ENCODE measurements at places on chromosomes 5 and 9.
A peak's percentile ranks its signal among the peaks of the same experiment; 100 is the strongest.

DNA sequence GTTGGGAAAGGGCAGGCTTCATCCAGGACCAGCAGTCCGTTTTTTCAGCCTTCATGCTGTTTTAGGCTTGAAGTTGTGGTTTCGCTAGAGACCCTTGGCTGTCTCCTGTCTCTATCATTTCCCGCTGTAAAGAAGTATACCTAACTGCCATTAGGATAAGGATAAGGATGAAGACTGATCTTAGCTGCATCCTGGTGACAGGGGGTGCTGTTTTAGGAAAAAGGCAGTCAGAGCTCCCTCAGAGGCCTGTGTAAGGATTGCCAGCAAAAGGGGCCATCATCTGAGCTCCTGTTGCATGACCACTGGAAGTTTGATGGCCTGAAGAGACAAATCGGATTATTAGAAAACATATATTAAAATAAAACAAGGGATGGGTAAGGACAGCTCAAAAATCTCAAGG is 64.8 kb upstream of the FGF10 start:
- no peak for DNase-seq

DNA sequence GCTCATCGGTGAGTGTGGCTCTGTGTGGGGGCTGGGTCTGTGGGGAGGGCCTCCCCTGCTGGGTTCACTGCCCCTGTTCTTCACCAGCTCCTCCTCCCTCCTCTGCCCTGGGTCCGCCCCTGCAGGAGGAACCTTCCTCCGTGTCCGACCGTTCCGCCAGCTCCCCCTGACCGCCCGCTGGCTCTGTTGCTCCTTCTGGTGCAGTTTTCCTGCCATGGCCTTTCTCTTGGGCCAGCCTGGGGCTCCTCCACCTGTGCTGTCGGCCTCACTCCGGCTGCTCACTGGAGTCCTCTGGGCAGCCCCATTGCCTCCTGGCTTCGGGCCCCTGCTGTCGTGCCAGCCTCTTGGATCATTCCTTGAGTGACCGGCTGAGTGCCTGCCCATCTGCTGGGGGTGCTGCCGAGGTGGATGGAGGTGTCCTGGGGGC is 12.3 kb downstream of the RNU6ATAC start:
- DNase-seq = no peak

- DNase-seq = peak; percentile 21
These were observed 1242.3 kb upstream of the WWC1 start for GRCh38 chr5:167049043-167049663.

DNA sequence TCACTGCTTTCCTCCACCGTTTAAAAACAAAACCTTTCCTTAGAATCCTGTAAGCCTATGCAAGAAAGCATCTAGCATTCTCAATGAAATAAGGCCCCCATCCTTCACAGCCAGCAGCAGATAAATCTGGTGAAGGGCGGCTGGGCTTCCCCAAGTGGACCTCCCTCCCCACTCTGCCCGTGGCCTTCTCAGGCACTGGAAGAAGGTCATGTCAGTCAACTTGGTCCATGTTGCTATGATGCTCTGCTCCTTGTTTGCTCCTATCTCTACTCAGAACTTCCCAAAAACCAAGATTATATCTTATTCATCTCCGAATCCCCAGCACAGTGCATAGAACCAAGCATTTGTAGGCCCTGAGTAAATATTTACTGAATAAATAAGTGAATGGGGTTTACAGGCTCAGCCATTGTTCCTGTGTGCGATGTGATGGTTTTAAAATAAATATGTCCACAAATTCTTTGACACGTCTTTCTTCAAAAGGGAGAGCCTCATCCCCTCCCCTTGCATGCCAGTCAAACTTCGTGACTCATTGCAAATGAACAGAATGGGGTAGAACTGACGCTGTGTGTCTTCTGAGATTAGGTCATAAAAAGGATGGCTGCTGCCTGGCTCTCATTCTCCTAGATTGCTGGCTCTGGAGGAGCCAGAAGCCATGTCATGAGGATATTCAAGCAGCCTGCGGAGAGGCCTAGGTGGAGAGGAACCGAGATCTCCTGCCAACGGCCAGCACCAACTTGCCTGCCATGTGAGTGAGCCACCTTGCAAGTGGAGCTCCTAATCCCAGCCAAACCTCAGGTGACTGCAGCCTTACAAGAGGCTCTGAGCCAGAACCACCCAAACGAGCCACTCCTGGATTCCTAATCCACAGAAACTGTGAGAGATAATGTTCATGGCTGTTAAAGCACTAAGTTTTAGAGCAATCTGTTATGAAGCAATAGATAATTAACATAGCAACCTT is 70.5 kb downstream of the MED27 start:
- no peak for DNase-seq

DNA sequence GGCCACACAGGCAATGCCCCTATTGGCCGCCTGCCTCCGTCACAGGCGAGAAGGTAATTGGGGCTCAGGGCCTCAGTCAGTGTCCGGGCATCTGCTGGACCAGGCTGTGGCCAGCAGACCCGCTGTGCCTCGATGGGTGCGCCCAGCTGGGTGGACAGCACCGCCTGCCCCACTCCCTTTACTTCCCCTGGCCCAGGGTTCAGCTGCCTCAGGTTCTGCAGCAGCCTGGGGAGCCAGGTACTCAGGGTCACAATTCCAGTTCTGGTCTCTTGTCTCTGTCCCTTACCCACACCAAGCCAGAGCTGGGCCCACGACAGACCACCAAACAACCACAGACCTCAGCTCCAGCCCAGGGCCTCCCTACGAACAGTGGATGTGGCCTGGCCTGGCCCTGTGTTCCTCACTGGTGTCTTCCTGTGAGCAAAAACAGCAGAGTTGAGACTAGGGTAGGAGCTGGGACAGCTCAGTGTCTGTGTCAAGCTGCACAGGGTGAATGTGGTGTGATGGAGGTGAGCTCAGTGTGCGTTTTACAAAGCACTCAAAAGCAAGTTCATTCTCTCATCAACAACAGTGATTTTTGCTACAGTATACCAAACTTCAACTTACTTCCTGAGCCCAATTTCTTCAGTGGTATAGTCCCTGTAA is 33.4 kb upstream of the SUSD3 start:
- DNase-seq = peak; percentile 60

GRCh38 chr5:38706376-38706775 is 139.4 kb upstream of the OSMR start:
- no peak for DNase-seq

DNA sequence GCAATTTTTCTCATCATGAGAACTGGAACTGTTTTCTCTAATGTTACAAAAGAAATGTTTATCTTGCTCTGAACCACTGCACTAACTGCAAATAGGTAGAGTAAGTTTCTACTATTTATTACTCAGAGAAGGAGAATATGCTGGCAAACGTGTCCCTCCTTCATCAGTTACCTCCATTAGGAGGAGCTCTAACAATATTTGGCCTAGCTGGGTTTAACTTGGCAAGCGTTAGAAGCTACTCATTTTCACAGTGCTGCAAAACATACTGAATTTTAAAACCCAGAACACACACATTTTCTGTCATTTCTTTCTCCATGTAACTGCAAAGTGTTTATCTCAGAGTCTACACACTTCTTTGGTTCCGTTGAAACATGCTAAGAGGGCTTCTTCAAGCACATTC is 101.0 kb upstream of the GABRG2 start:
- no peak for DNase-seq
